ENCODE measurements at places on chromosomes 1 and 21.

GRCh38 chr1:94296018-94296417 lies 58.6 kb upstream of the ARHGAP29 start:
- no peak for DNase-seq

DNA sequence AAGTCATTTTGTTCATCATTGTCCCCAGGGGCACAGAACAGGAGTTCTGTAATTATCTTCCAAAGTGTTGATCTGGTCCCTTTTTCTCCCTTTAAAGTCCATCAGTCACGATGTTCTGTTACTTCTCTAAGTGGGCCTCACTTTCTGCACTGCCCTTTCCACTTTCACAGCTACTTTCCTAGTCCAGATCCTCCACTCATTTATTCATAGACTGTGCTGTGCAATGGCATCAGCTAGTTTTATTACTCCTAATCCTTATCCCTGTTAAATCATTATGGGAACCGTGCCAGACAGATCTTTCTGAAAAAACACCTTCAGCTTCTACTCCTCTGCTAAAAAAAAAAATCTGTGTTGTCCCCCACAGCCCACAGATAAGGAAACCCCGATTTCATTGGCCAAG lies 64.0 kb upstream of the BCL10 start:
- no peak for DNase-seq

GRCh38 chr1:234724516-234725176 lies 114.7 kb upstream of the IRF2BP2 start:
- peak; percentile 11 for DNase-seq

DNA sequence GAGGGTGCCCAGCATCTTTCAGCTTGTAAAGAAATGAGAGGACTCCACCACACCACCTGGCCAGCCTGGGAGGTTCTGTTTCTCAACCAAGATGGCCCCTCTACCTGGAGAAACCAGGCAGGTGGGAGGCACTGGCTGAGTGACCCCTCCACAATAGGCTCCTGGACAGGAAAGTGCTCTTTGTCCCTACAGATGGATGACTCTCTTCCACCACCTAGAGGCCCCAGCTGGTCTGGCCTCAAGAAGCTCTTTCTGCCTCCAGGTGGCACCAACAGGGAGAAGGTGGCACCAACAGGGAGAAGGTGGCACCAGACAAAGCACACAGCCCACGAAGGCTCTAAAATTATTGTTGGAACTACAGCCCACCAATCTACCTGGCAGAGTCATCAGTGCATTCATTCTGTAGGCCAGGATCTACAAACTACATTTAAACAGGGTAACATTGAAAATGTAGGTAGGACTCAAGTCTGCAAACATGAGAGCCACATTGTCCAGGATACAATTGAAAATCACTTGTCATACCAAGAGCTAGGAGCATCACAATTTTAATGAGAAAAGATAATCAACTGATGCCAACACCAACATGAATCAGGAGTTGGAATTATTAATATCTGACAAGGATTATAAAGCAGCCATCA lies 14.4 kb downstream of the TMPRSS3 start:
- no peak for DNase-seq

GRCh38 chr1:156892190-156893047 lies 1.1 kb upstream of the PEAR1 start:
- DNase-seq, result peak; percentile 71

GRCh38 chr1:89261926-89262515 lies 10.6 kb downstream of the GBP5 start:
- no peak for DNase-seq

DNA sequence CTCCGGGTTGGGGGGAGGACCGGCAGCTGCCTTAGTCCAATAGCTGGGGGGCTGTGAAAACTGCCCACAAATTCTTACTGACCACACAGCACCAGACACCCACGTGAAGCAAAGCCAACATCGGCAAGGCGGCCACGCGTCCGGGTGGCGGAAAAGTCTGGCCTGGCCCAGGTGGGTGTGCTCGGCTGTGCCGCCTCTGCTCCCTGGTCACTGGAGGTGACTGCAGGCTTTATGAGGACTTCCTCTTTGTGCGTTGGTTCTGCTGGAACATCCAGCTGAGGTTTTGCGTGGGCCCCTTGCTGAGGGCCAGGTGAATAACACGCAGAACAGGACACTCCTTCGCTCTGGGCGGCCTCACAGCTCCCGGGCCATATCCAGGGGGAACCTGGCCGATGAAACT lies 35.4 kb downstream of the FAAP20 start:
- DNase-seq, result no peak

DNA sequence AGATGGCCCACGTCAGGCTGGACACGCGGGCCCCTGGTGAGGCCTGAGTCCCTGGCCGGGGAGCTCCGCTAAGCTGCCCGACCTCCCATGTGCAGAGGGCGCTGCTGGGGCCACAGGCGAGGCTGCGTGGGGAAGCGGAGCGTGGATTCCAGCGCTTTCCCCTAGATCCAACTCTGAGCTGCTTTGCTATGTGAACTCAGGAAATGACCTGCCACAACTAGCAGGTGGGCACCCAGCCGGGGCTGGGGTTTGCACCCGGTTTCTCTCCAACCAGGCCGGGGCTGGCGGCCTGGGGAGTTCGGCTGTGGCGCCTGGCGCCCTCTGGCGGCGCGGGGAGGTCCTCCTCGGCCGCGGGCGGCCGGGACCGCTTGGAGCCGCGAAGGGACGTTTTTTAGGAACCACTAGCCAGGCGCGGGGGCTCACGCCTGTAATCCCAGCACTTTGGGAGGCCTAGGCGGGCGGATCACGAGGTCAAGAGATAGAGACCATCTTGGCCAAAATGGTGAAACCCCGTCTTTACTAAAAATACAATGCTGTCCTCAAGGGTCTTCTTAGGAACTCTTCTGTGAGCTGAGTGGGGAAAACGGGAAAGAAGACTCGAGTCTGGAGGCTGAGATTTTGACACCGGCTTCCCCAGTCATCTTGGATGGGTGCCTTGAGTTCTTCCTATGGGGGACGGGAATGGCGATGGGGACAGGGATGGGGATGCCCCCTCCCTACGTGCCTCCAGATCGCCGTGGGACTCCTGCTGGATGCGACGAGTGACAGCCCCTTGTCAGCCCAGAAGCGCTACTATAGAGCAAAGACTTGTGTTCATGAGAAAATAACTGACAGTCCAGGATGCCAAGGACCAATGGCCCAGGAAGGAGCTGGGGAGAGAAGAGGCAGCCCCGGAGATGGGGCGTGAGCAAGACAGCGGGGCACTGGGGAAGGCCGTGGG lies 12.6 kb downstream of the PYCR2 start:
- DNase-seq, result peak; percentile 53

- DNase-seq, result no peak
These were observed 484.3 kb downstream of the CAMTA1 start for GRCh38 chr1:7269525-7269924.

GRCh38 chr1:32761253-32761877 lies 55.8 kb downstream of the YARS1 start:
- DNase-seq, result no peak

Measured in stimulated activated CD8-positive, alpha-beta memory T cell treated with anti-CD3 and anti-CD28 coated beads, Interleukin-12 subunit alpha, Interleukin-12 subunit beta, amount 100 ng/mL, for 4 hours (primary cell).